ENCODE measurements at places on chromosomes 2 and 18. TPM values are rescaled to one million over a fixed set of nuclear protein-coding genes. Genes with fewer than 3 reads are reported as not detected.

The SERPINB4 gene
- not detected for total RNA-seq

The ZNF516 gene
- total RNA-seq: 2.0 TPM

The EFHD1 gene
- 0.23 TPM for total RNA-seq

The RGPD8 gene
- total RNA-seq: 8.4 TPM

The YWHAQ gene
- 316 TPM for total RNA-seq

DNA sequence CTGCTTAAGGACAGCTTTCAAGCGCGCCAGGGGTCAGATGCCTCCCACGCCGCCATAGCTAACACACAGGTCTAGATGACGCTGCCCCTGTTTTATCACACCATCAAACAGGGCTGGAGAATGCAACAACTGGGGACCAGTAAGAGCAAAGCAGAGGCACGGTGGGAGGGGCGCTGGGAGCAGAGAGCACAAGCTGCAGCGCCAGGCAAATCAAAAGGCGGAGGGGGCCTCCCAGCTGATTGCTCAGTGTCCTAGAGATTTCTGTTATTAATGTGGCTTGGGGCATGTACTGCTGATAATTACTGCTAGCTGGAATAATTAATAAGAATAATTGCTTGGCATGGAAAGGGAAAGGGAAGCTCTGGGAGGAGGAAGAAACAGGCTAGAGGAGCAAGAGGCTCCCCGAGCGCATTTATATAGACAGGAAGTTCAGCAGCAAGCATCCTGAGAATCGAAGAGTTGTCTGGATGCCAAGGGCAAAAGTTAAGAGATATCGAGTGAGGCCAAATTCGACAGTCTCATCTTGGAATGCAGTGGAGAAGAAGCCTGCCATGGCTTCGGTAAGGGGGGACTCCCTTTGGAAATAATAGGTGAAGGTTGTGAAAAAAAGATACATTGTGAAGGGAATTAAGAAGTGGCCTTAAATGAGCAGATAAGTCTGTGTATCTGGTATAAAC is 104.5 kb upstream of the ZNF521 start:
- no peak overlapping the region for H3K27ac ChIP-seq
- no peaks in the 10 kb centered on the region for H3K36me3 ChIP-seq
- no peak overlapping the region for H3K4me3 ChIP-seq
- H3K27me3 ChIP-seq: no peaks in the 10 kb centered on the region

- no peak overlapping the region for H3K4me3 ChIP-seq
- no peak overlapping the region for H3K27ac ChIP-seq
- peak; percentile 60 for DNase-seq
- peaks cover 17% of the 10 kb centered on the region for H3K4me1 ChIP-seq
- no peaks in the 10 kb centered on the region for H3K27me3 ChIP-seq
- H3K36me3 ChIP-seq: no peaks in the 10 kb centered on the region
Measured at GRCh38 chr2:207311316-207312005, 145.7 kb upstream of the KLF7 start.

- no peaks in the 10 kb centered on the region for H3K36me3 ChIP-seq
- no peak overlapping the region for H3K4me3 ChIP-seq
- H3K27me3 ChIP-seq: no peaks in the 10 kb centered on the region
- H3K4me1 ChIP-seq: no peaks in the 10 kb centered on the region
- H3K27ac ChIP-seq: no peak overlapping the region
Measured at GRCh38 chr2:58667137-58667774, 426.1 kb upstream of the FANCL start.

GRCh38 chr2:137161250-137161649 is 395.9 kb downstream of the THSD7B start:
- H3K27ac ChIP-seq: no peak overlapping the region
- H3K4me1 ChIP-seq: no peaks in the 10 kb centered on the region
- no peak overlapping the region for H3K4me3 ChIP-seq
- no peaks in the 10 kb centered on the region for H3K27me3 ChIP-seq
- H3K36me3 ChIP-seq: no peaks in the 10 kb centered on the region
- DNase-seq: no peak
